ENCODE measurements at places on chromosomes 7 and 10.

GRCh38 chr10:90204131-90204955, 503.0 kb downstream of the KIF20B start:
- DNase-seq = no peak

- DNase-seq = no peak
Measured at GRCh38 chr7:12655161-12655560, 32.3 kb upstream of the ARL4A start.

- peak; percentile 35 for DNase-seq
Measured at GRCh38 chr7:132109769-132110168, 466.5 kb downstream of the PLXNA4 start.

- no peak for DNase-seq
Measured at GRCh38 chr7:78055599-78055998, 257.0 kb downstream of the PHTF2 start.

- DNase-seq = peak; percentile 21
Measured at GRCh38 chr7:114426824-114427223, 12.2 kb downstream of the FOXP2 start.

DNA sequence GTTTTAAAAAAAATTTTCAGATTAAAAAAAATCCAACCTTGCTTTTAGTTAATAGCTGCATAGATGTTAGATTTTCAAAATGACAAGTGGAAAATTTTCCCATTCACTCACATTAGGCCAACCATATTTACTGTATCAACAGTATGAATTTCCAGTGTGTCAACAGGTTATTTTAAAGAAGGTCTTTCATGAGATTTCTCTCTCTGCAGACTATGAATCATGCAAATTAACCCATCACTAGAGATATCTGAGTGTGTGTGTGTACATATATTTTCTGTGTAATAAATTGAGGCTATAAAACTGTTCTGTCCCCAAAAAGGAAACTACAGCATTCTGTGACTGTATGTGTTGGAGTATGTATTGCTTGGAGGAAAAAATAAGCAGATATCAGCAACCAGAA, 305.6 kb downstream of the ARL4A start:
- no peak for DNase-seq

DNA sequence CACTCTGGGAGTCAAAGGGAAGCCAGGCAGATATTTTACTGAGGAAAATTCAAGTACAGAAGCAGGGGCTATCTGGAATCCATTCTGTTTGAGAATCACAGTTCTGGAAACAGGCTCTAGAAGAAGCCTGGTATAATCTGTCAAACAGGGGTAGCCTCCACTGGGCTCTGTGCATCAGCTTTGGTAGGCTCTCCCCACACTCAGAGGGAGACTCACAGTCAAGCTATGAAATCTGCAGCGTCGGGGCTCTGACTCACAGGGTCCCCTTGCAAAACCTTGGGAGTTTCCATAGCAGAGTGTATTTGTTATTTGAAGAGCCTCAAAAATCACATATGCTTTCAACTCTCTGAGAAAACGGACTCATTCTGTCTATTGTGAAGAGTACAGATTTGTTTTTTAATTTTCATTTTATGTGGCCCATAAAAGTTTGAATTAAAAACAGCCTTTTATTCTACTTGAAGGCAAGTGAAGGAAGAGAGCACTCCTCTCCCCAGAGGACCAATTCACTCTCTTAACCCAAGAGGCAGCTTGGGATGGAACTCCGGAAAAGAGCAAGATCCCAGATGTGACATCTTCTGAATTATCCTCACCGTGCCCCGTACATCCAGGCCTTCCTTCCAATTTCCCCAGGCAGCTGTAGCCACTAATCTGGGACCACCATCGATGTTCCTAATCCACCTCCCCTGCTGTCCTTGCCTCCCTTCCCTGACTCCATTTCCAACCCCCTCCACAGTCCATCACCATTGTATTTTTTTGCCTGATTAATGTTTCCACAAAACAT, 590.9 kb upstream of the MGMT start:
- peak; percentile 13 for DNase-seq

- no peak for DNase-seq
Measured at GRCh38 chr7:130488392-130489139, 3.3 kb upstream of the MEST start.

GRCh38 chr10:32377458-32378259, 30.7 kb upstream of the EPC1 start:
- peak; percentile 53 for DNase-seq

DNA sequence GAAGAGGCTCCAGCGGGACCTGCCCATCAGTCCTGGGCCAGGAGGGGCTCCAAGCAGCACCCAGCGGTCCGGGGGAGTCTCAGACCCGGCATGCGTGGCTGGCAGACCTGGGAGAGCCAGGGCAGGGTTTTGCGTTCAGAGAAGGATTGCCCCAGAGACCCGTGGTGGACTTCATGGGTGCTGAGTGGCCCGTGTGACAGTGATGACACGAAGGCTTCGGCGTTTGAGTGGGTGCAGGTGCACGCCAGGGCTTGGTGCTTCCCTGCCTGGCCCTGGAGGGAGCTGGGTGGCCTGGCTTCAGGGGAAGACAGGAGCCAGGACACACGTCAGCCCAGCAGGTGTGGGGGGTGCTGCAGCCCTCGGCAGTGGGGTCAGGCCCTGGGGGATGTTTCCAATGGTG, 13.9 kb downstream of the ORAI2 start:
- no peak for DNase-seq

- peak; percentile 53 for DNase-seq
Measured at GRCh38 chr7:127396184-127396583, 3.7 kb upstream of the ZNF800 start.

DNA sequence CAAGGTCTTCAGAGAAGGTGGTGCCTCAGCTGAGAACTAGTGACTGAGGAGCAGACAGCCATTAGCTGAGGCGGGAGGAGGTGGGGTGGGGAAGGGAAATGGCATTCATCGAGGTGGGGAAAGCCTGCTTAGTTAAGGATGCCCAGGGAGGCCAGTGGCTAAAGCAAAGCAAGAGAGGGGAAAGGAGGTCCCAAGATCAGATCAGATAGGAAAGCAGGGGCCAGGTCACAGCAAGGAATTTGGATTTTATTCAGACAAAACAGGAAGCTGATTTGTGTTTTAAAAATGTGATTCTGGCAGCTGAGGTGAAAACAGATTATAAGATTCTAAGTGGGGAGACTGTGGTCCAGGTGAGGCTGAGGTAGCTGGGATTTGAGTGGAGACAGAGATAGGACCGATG, 45.8 kb downstream of the CNNM1 start:
- no peak for DNase-seq

DNA sequence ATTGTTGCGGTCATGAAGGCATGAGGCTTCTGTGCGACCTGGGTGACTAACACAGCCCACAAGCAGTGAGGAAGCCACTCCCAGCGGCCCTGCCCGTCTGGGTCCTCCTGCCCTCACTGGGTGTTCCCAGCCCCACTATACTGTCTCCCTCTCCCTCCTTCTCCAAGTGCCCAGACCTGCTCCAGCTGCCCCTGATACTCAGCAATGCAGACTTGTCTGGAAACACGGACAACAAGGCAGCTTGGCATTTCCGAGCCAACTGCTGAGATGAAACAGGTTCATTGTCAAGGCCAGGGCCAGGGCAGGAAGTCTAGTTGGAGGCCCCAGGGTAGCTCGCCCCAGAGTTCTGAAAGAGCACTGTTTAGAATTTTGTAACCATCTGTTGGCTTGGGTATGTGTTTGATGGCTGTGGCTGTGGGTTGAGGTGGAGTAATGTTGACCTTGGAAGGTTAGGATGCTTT, 95.7 kb downstream of the RBM20 start:
- DNase-seq = no peak

Measured in kidney tubule cell (primary cell).